Endodermal cell (in vitro differentiated cells): ENCODE measurements at places on chromosomes 2 and 18.
A peak's percentile ranks its signal among the peaks of the same experiment; 100 is the strongest.

DNA sequence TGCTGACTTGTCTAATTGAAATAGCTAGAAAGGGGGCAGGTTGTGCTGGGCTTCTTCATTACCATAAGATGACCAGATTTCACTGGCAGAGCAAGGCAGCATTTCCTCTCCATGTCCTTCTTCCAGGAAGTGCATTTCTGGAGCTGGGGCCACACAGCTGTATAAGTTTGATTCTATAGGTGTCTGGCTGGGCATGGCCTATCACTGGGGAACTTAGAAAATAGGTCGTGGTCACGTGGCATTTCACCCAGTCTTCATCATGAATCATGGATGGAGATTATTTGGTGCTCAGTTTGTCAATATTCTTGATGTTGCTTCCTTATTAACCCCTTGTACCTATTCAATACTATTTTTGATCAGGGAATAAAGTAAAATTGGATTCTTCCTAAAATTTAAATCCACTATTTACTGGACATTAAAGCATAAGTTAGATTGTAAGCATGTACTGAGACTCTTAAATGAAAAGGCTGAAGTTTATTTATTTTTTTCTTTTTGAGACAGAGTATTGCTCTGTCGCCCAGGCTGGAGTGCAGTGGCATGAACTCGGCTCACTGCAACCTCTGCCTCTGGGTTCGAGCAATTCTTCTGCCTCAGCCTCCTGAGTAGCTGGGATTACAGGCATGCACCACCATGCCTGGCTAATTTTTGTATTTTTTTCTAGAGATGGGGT is 49.5 kb upstream of the TMEM87B start:
- no peak for DNase-seq

DNA sequence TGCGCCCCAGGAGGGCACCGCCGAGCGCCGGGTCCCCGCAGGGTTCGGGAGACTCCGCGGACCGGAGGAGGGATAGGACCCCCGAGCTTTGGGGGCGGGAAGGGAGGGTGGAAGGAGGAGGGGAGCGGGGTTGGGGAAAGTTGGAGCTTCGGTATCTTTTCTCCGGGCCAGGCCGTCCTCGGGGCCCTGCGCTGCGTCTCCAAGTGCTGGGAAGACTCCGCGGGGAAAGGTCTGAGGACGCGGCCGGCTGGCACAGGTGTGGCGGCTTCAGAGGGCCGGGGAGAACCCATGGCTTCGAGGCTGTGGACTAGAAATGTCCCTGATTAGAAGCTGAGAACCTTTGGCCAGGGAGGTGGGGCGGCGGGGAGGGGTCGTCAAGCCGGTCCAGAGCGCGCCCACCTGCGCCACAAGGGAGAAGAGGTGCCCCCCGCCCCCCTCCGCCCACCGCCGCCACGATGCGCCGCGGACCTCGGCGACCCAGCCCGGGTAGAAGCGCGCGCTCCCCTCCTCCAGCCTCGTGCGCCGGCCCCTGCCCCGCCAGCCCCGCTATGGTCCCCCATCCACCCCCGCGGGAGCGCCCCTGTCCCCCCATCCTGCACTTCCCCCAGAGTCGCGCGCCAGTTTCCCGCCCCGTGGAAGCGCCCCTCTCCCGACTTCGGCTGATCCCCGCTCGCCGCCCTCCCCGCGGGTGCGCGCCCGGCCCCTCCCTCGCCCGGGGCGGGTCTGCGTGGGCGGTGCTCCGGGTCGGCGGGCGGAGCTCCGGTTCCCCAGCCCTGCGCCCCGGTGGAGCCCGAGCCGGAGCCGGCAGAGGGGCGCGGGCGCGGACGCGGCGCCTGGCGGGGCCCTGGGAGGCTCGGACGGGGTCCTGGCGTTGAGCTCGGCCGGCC is at the start of gene SNTG2:
Gene SNTG2 (plus strand): TSS at position 770 of the 887 bp plus-strand sequence. CDS start 148 bp downstream, outside the sequence.
- peak; percentile 86 for DNase-seq

- no peak for DNase-seq
These were observed 25.2 kb upstream of the TMEM237 start for GRCh38 chr2:201668402-201668910.

DNA sequence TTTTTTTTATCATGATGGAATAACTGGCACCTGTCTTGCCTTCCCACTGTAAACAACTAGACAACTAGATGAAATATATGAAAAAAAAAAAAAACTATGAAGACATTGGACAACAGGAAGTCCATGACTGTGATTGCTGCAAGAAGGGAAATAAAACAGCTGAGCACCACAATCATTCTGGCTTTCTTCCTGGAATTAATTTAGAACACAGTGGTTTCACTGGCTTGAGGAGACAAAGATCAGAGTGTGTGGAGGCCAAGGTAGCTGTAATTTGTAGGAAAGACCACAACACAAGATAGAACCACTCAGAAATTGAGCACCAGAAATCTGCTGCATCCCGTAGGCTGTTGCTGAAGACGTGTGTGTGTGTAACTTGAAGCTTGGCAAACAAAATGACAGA is 121.1 kb upstream of the PID1 start:
- DNase-seq = no peak

- peak; percentile 59 for DNase-seq
These were observed 43.4 kb downstream of the ZNF516 start for GRCh38 chr18:76451396-76452331.

DNA sequence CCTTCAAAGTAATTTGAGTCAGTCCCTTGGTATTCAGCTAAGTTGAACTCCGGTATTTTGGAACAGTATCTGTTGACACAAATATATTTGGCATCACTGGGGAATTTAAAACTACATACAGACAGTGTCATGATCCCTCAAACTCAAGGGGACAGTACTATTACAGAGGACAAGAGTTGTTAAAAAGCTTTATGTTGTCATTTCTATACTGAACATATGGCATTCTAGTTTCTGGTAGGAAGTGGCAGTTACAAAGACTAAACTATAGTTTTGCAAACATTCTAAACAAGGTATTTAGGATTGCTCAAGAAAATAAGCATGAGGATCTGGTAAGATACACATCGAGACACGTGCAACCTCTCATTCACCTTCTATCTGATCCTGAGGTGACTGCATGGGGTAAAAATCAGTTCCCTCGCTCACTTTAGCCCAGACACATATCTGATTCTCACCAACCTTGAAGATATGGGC is 16.6 kb upstream of the CCNYL1 start:
- DNase-seq = no peak
